ENCODE measurements at places on chromosomes 12 and 14. TPM values are rescaled to one million over a fixed set of nuclear protein-coding genes. Genes with fewer than 3 reads are reported as not detected.

DNA sequence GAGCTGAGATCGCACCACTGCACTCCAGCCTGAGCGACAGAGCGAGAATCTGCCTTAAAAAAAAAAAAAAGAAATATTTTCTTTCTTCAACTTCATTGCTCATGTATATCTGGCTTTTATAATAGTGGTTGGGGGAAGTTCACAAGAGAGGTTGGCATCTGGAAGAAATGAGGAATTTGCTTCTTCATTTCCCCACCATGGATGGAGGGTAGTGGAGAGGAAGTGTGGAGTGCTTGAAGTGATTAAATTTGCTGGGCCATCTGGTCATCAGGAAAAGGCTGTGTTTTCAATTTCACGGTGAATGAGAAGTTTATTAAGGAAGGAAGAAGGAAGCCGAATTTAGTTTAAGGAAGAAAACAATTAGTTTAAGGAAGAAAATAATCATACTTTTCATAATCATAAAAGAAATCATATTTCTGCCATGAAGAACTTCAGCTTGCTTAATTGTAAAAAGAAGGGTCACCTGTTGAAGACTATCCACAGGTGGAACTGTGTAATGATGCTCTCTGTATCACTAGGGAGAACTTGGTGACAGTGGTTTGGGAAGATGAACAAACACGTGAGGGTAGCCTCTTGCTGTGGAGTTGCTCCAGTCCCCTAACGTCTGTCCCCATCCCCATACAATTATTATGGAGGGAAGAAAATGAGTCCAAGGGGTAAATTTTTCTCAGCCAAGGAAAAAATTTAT lies 197.3 kb upstream of the ARHGAP5 start:
- no peaks in the 10 kb centered on the region for H3K36me3 ChIP-seq
- H3K27ac ChIP-seq, result no peak overlapping the region
- no peak overlapping the region for H3K4me3 ChIP-seq
- no peaks in the 10 kb centered on the region for H3K27me3 ChIP-seq

- H3K27ac ChIP-seq, result peak overlapping the region; percentile 99
- peak overlapping the region; percentile 92 for H3K4me3 ChIP-seq
- peaks cover 43% of the 10 kb centered on the region for H3K4me1 ChIP-seq
- no peaks in the 10 kb centered on the region for H3K27me3 ChIP-seq
- H3K36me3 ChIP-seq, result peaks cover 20% of the 10 kb centered on the region
Measured at GRCh38 chr12:74537126-74537706, 419 bp upstream of the ATXN7L3B start.

GRCh38 chr12:106896603-106897002 lies 59.1 kb upstream of the TMEM263 start:
- no peaks in the 10 kb centered on the region for H3K4me1 ChIP-seq
- H3K4me3 ChIP-seq, result no peak overlapping the region
- H3K36me3 ChIP-seq, result no peaks in the 10 kb centered on the region
- no peak overlapping the region for H3K27ac ChIP-seq
- peaks cover 32% of the 10 kb centered on the region for H3K27me3 ChIP-seq

- H3K27ac ChIP-seq, result no peak overlapping the region
- no peaks in the 10 kb centered on the region for H3K36me3 ChIP-seq
- no peak for DNase-seq
- no peak overlapping the region for H3K4me3 ChIP-seq
- H3K27me3 ChIP-seq, result no peaks in the 10 kb centered on the region
Measured at GRCh38 chr14:71358209-71358931, 451.1 kb downstream of the PCNX1 start.

- no peak for DNase-seq
- H3K27ac ChIP-seq, result no peak overlapping the region
- no peaks in the 10 kb centered on the region for H3K27me3 ChIP-seq
Measured at GRCh38 chr14:94373708-94374107, 14.7 kb downstream of the SERPINA1 start.

GRCh38 chr14:34189866-34190265 lies 239.0 kb upstream of the EGLN3 start:
- H3K27ac ChIP-seq, result no peak overlapping the region
- no peaks in the 10 kb centered on the region for H3K36me3 ChIP-seq
- no peaks in the 10 kb centered on the region for H3K4me1 ChIP-seq
- H3K4me3 ChIP-seq, result no peak overlapping the region
- peaks cover 2% of the 10 kb centered on the region for H3K27me3 ChIP-seq
- no peak for DNase-seq

DNA sequence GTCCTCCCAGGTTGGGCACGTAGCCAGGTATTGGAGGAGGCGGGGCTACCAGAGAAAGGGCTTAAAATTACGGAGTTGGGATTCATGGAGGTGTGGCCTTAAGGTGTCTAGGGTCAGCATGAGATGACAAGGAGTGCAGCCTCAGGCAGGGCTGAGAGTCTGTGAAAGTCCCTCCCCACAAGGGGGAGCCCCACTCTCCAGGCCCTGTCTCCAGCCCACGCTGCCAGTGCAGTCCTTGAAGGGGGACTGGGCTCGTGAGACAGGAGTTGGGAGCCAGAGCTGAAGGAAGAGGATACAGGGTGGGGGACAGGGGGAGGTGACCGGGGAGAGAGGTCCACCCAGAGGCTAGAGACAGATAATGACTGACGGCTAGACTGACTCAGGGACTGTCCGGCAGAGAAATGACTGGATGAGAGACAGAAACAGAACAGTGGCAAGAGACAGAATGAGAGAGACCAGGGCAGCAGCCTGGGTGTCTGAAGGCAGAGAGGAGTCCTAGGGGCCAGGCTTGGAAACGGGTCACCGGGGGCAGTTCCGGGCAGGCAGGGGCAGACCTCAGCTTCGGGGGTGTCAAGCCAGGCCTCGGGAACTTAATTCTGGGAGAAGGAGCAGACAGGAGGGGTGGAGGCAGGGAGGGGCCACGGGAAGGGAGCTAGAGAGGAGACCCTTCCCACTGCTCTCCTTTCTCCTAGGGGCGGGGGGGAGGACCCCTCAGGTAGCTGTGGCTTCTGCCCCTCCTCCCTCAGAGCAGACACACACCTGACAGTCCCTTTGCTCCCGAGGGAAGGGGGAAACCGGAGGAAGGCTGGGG lies 970 bp downstream of the CDH24 start:
- peaks cover 18% of the 10 kb centered on the region for H3K4me1 ChIP-seq
- H3K4me3 ChIP-seq, result peak overlapping the region; percentile 82
- H3K36me3 ChIP-seq, result peaks cover 5% of the 10 kb centered on the region

- DNase-seq, result no peak
- peaks cover 28% of the 10 kb centered on the region for H3K4me1 ChIP-seq
- H3K4me3 ChIP-seq, result peak overlapping the region; percentile 91
- peaks cover 15% of the 10 kb centered on the region for H3K36me3 ChIP-seq
Measured at GRCh38 chr14:103563844-103564505, 1.2 kb downstream of the COA8 start.

DNA sequence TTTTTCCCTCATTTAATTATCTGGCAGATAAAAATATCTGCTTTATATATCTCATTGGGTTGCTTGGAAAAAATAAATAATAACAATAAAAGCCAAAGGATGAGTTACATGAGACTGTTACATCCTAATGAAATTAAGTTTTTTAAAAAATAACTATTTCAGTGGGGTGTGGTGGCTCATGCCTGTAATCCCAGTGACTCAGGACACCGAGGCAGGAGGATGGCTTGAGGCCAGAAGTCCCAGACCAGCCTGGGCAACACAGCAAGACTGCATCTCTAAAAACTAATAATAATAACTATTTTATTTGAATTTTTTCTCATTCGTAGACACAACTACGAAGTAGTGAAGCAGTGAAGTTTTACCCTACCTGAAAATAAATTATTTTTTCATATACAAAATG lies 103.3 kb downstream of the BCAT1 start:
- no peak overlapping the region for H3K4me3 ChIP-seq
- H3K27ac ChIP-seq, result no peak overlapping the region
- H3K27me3 ChIP-seq, result no peaks in the 10 kb centered on the region
- H3K36me3 ChIP-seq, result peaks cover 33% of the 10 kb centered on the region
- no peak for DNase-seq

GRCh38 chr14:58663494-58664111 lies 25.8 kb downstream of the DACT1 start:
- H3K27ac ChIP-seq, result peak overlapping the region; percentile 89
- H3K36me3 ChIP-seq, result no peaks in the 10 kb centered on the region
- no peaks in the 10 kb centered on the region for H3K27me3 ChIP-seq
- DNase-seq, result no peak
- no peak overlapping the region for H3K4me3 ChIP-seq
- H3K4me1 ChIP-seq, result peaks cover 56% of the 10 kb centered on the region

GRCh38 chr14:70962935-70963334 lies 55.7 kb downstream of the PCNX1 start:
- H3K4me1 ChIP-seq, result peaks cover 2% of the 10 kb centered on the region
- no peaks in the 10 kb centered on the region for H3K27me3 ChIP-seq
- H3K27ac ChIP-seq, result no peak overlapping the region
- no peak overlapping the region for H3K4me3 ChIP-seq
- H3K36me3 ChIP-seq, result peaks cover 29% of the 10 kb centered on the region

Gene POLE2
- 8.3 TPM for total RNA-seq
